ENCODE measurements at places on chromosomes 13 and 19.

DNA sequence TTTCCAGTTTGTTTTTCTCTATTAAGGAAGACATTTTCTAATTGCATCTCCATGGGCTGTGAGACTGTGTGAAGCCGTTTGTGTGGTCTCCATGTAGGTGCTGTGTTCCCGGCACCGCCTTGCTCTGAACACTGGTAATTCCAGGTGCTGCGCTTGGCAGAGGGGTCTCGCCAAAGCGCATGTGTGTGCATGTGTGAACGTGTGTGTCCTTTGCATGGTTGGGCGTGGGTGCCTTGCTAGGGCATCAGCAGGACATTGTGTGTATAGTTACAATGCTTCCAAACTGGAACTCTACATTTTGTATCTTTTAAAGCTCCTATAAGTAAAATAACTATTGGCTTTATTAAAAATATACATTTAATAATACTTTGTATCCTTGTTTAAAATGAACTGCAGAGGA is 9.8 kb upstream of the GPI start:
- no peak for DNase-seq

DNA sequence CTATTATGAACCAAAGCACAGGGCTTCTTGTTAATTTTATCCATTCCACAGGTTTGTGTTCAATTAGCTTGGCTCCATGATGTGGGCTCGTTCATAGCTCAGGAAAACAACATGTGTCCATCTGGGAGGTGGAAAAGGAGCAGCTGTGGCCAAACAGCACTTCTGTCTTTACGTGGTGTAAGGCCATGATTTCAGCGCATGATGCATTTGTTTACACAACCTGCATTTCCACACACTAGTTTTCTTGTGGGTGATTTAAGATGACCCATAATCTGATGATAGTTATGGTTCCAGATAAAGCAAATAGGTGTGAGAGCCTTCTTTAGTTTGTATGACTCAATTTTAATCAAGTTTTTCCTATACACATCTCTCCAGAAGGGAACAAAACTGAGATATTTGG is 101.7 kb downstream of the TNFRSF19 start:
- no peak for DNase-seq

DNA sequence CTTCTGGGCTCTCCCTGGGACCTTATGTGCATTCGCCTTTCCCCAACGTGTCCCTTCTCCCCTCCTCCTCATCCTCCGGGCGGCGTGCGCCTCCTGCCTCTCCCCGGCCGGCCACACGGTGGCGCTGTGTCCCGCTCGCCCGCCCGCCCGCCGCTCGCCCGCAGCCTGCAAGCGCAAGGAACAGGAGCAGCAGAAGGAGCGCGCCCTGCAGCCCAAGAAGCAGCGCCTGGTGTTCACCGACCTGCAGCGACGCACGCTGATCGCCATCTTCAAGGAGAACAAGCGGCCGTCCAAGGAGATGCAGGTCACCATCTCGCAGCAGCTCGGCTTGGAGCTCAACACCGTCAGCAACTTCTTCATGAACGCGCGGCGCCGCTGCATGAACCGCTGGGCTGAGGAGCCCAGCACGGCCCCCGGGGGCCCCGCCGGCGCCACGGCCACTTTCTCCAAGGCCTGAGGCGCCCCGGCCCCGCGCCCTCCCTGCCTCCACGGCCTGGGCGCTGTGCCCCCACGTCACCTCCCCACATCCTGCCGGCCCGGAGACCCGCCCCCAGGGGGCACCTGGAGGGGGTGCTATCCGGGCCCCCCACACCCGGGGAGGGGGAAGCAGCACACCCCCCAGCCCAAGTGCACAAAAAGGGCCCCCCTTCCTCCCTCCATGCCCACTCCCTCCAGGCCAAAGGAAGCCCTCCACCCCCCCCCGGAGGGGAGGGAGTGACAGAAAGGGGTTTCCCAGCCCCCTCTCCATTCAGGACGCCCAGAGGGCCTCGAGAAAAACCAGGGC is 21.9 kb downstream of the ONECUT3 start:
- DNase-seq, result no peak

DNA sequence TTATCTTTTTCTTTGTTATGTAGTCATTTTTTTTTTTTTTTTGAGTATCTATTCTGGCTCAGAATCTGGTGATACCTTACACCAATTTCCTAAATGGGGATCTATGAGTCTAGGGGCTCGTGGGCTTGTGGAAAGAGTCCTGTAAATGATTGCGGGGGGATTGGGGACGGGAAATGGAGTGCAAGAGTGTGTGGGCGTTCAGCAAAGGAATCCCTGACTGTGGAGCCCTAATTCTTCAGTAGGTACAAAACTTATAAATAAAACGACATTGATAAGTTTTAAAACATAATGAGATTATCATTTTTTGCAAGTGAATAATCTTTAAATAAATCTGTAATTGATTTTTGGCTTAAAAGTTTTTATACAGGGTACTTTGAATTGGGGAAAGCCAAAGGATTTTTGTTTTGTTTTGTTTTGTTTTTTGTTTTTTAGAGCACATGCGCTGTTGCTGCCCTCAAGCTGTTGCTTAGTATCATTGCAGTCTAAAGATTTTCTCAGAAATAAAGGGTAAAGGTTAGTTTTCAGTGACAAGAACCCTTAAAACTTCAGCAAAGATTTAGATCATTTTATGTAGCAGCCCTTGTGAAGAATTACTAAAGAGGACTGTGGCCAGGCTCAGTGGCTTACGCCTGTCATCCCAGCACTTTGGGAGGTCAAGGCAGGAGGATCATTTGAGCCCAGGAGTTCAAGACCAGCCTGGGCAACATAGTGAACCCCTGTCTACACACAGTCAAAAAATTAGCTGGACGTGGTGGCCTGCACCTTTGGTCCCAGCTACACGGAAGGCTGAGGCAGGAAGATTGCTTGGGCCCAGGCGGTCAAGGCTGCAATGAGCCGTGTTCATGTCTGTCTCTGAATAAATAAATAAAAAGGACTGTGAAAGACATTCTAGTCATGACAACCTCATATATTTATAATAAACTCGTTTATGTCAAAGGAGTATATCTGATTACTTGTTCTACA is 1.7 kb downstream of the ERCC5 start:
- no peak for DNase-seq

GRCh38 chr13:80177327-80177726 is 163.6 kb downstream of the SPRY2 start:
- no peak for DNase-seq

DNA sequence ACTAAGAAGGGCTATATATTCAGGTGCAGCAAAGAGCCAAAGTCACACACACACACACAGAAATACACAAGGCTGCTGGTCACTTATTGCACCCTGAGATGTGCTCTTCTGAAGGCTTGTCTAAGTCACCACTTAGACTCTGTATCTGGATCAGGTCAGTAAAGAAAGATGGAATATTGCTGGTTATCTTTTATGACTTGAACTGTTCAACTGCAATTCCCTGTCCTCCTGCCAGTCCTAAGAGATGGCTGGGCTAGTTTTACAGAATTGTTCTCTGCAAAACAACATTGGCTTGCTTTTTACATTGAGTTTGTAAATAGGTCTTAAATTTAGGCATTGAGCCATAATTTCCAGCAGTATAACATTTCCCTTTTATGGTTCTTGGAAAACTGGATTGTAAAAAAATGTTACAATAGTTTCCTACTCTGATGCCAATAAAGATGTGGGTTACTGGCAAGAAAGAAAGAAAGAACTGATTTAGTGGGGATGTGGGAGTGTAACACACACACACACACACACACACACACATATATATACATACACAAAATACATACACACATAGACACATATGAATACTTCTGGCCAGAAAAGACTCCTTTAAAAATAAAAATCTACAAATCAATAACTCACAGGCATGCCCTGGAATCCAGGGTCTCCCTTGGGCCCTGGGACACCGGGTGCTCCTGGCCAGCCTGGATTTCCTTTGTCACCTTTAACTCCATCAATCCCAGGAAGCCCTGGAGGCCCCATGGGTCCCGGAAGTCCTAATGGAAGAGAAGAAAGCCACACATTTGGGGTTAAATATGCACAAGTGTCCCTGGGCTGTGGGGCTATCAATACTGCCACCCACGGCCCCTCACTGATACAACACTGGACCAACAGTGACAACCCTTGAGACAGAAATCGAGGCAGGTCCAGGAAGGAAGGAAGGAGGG is 137.7 kb downstream of the COL4A1 start:
- DNase-seq, result no peak

DNA sequence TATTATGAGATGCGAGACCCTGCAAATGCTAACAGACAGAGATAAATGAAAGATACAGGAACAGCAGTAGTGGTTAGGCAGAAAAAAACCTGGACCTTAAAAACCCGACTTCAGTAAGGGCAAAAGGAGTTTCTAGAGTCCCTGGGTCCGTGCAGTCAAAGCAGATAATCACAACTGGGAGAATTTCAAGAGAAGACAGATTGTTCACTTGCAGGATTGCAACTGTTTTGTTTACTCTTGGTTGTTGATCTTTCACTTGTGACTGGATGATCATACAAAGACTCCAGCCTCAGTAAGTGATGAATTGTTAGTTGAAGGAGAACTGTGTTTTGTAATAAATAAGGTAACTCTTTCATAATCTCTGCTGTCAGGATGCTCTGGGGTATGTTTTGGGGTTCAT is 135.1 kb downstream of the GPC6 start:
- no peak for DNase-seq

GRCh38 chr19:35790981-35791813 is 15.8 kb downstream of the ARHGAP33 start:
- DNase-seq, result no peak

DNA sequence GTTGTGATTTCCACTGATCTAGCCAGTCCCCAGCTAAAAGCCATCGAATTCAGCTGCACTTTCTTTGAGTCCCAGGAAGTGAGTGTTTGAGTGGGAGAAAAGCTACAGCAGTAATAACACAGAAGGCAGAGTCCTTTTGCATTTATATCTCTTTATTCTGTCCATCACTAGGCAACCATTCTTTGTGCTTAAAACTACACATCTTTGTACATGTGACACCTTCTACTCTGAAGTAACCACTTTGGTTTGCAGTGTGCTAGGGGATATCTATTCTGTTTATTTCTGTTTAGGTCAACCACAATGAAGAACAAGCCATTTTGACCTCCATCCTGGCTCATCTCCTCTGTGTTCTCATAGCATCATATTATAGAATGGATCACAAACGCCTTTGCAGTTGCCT is 226.0 kb upstream of the SERP2 start:
- no peak for DNase-seq

DNA sequence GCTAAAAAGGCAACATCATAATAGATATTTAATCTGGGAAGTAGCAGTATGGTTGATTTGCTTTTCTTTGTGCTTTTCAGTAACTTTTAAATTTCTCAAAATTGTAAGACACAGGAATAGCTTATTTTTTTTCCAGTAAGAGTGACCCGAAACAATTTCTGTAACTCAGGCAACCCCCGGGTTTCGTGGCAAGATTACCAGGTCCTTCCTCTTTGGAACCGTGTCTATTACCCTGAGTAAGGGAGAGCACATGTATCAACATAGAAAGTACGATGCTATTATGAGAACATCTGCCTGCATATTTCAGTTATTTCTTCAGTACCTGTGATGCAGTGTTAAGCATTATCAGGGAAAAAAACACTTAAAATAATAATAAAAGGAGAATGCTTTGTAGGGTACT is 64.1 kb downstream of the DOCK9 start:
- no peak for DNase-seq

DNA sequence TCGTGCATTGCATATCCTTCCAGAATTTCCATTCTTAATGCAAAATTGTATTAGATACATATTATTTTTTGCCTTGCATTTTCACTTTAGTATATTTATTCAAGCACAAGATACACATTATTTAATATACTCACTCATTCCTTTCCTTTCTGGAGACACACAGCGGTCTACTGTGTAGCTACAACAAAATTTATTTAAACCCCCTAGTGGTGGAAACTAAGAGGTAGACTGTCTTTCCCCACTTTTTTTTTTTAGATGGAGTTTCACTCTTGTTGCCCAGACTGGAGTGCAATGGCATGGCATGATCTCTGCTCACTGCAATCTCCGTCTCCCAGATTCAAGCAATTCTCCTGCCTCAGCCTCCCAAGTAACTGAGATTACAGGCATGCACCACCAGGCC is 2040.3 kb upstream of the PCDH20 start:
- DNase-seq, result no peak

GRCh38 chr13:50527188-50527587 is 316.3 kb downstream of the DLEU7 start:
- DNase-seq, result no peak

DNA sequence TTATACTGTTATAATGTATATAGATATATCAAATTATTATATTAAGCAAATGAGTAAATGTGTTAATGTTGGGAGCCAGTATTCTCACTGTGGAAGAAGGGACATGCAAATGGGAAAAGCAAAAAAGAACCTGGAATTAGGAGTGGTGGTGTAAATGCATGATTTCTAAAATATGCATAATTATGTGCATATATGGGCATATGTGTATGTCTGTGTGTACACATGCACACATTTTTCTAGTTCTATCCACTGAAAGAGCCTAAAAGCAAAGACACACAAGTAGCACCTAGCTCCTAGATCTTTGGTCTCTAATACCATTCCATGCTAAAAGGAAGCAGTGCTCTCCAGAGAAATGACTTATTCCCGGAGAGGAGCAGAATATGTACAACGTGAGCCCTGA is 38.3 kb upstream of the CEACAM20 start:
- DNase-seq, result no peak

DNA sequence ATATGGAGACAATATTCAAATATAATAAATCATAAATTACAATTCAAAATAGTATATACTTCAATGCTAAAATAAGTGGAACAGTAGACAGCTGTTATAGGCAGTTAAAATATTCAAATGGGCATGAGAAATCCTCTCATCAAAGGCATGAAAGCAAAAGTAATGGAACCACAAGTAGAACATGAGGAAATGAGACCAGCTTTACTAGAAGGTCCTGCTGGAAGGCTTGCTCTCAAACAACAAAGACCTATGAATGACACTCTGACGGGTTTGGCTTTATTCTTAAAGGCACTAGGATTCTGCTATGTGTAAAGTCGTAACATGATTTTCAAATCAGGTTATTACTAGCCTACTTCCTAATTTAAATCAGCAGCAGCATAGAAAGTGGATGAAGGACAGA is 148.1 kb downstream of the VWA8 start:
- no peak for DNase-seq

DNA sequence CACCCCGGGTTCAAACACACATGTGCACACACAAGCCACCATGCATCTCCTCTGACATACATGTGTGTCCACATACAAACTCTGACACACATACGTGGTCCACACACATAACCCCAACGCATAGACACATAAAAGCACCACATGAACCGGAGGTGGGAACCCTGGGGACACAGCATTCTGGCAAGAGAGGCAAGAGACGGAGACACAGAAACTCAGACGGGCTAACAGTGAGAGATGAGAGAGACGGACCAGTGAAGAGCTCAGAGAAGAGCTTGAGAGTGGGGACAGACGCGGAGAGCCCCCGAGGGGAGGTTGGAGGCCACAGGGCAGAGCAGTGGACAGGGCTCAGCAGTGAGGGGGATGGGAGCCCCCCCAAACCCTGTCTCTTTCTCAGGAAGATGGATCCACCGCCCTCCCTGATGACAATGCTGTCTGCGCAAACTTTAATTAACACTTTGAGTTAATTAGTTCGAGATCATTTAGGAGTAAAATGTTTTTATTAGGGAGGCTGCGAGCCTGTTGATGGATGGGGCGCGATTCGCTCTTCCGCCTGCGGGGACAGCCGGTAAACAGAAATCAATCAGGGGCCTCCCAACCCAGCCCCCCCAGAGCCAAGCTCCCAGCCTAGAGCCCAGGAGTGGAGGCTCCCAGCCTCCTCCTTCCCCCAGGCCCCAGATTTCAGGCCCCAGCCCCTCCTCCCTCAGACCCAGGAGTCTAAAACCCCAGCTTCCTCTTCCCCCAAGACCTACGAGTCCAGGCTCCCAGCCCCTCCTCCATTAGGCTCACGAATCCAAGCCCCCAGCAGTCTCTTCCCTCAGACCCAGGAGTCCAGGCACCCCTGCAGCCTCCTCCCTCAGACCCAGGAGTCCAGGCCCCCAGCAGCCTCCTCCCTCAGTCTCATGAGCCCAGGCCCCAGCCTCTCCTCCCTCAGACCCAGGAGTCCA is 9.5 kb upstream of the ERFL start:
- DNase-seq, result no peak

Measured in activated T-cell treated with anti-CD3 and anti-CD28 coated beads for 1 hour (primary cell).